ENCODE measurements at places on chromosomes 1 and 21.

- no peak for DNase-seq
Measured at GRCh38 chr1:109971559-109971958, 13.0 kb upstream of the AHCYL1 start.

- DNase-seq: no peak
Measured at GRCh38 chr1:193540511-193540910, 354.1 kb upstream of the B3GALT2 start.

DNA sequence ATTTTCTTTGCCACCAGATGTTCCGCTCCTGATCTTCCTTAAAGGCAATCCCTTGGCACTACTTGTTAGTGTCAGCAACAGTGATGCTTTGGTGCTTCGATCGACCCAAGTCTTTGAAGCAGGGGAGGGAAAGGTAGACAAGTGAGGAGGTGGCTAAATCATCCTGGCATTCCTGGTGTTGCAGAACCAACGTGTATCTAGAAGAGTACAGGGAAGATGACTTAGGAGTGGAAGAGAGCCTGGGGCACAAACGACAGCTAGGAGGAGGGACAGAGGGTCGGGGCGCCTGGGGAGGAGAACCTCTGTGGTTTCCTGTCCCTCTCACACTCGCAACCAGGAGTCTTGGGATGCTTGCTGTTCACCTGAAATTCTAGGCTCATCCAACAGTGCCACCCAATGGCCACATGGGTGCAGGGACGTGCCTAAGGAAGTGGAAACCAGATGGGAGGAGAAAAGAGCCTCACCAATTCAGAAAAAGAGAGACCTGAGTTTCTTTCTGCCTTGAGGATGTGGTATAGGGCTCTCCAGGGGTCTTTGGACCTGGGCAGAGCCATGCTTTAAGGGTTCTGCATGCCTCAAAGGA is 9.5 kb upstream of the KCNA2 start:
- peak; percentile 32 for DNase-seq

- DNase-seq: peak; percentile 39
Measured at GRCh38 chr21:38173276-38174035, 83.3 kb upstream of the KCNJ15 start.

- DNase-seq: no peak
Measured at GRCh38 chr1:43947874-43948437, 1.2 kb downstream of the IPO13 start.

GRCh38 chr1:115652236-115652788 is 10.5 kb downstream of the VANGL1 start:
- DNase-seq: no peak

DNA sequence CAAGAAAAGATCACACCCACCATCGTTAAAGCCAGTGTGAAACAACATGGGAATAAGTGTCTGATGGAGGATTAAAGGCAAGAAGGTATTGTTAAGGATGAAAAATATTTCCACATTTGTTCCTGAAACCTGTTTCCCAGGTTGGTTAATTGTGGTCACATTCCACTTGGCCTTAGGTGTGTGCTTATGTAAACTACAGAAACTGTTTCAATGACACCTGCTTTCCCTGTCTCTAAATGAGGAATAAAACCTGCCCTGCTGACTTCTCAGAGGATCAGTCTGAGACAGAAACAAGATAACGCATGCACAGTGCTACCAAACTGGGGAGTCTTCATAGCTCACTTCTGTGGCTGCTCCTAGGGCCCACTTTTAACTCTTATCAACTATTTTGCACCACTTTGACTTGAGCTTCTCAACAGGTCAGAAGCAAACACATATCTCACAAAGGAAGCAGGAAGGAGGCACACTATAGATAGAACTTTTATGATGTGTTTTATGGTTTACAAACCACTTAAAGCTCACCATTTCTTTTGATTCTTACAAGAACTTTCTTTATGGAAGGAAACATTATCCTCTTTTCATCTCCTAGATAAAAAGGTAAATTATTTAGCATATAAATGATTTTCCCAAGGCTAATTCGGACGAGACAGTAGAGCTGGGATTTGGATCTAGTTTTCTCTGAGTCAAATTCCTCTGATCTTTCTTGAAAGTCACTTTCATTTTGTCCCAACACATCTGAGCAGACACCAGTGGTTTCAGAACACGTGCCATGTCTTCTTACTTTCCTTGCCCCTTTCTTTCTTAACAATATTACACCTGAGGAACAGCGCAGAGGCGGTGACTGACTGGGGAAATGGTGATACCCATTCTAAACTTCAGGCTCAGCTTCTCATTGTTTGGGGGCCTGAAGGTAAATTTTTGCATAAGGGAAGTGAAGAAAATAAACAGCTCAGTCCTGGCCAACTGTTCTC is 33.4 kb downstream of the CYP2J2 start:
- DNase-seq: no peak

DNA sequence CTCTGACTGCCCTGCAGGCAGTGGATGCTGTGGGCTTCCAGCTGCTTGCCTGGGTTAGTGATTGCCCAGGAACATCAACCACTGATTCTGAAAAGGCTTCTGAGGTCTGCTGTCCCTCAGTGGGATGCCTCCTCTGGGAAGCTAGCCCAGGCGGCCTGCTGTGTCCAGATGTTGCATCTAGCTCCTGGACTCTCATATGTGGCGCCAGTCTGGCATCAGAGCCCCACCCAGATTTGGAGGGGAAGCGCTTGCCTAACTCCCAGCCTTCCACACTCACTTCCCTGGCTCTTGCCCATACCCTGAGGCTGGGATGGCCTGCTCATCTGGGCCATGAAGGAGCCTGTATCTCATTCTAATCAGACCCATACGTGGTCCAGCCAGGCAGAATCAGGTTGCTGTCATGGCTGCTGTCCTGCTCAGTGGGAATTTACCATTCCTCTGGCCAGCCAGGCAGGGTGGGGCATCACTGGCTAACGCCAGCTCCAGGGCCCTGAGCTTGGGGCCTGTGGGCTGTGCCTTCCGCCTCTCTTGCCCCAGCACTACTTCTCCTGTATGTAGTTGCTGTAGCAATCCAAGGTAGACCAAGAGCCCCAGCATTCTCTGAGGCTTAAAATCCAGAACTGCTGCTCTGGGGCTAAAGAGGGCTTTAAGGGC is 4.1 kb downstream of the CSF1 start:
- DNase-seq: no peak

- no peak for DNase-seq
Measured at GRCh38 chr1:25529518-25530185, 13.8 kb upstream of the LDLRAP1 start.

DNA sequence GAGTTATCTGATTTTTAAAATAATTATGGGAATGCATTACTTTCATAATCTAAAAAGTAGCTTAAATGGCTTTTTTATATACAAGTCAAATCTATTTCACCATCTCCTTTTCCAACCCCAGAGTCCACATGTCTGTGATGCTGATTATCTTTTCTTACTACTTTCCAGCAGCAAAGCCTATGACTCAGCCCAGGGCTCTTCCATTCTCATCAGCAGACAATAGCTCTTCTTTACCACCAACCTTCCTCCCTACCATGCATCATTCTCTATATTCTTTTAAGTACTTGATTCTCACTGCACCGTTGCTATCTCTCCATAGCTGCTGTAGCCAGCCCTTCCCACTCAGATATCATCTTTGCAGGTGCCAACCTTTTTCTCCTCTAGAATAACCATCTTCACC is 61.3 kb downstream of the OVGP1 start:
- no peak for DNase-seq

- DNase-seq: peak; percentile 88
Measured at GRCh38 chr1:206814716-206815341, 42.5 kb upstream of the IL10 start.

- DNase-seq: peak; percentile 38
Measured at GRCh38 chr1:187474336-187474735, 645.6 kb downstream of the PLA2G4A start.

DNA sequence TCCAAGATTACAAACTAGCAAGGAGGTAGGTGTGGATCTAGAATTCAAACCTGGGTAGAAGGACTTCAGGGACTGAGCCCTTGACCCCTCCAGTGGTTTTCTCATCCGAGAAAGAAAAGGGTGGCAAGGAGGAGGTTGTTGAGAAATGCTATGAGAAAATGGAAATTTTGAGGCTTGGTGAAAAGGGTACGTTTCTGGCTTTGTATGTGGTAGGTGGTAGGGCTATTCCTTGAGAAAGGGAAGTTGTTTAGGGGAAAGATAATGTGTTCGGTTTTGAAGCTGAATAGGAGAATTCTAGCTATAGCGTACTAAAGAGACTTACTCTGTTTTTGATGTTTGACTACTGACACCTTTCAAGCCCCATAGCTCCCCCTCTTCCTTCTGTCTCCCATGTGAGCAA is 133.8 kb downstream of the CNIH3 start:
- no peak for DNase-seq

- DNase-seq: peak; percentile 61
Measured at GRCh38 chr1:172976222-172977041, 74.3 kb downstream of the TNFSF18 start.

DNA sequence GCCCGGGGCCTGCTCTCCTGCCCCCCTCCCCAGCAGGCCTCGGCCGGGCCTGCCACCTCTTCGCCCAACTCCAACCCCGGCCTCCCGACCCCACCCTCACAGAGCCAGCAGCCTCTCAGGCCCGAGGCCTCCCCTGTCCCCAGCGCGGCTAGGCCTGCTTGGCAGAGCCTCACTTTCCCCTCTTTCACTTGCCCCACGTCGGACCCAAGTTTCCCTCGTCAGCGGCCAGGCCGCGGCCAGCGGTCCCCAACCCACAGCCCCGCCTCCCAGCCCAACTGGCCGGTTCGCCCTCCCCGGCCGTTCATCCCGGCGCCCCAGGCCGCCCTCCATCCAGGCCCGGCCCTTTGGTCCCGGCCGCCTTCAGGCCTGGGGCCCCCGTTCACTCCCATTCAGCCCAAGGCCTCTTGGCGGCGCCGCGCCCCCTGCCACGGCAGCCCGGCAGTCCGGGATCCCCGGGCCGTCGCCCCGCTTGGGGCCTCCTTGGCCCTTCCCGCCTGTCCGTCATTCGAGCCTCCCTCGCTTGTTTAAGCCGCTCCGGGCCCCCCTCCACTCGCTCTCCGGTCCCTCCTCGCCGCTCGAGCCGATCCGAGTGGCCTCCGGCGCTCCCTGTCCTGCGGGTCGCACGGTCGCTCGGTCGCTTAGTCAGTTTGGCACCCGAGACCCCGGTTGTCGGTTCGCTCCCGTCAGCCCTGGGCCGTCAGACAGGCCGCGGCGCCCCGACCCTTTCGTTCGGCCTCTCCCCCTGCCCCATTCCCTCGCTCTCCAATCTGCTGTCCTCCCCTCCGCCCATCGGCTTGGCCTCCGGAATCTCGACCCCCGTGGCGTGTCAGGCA is 1.4 kb downstream of the LRRC41 start:
- DNase-seq: peak; percentile 57

DNA sequence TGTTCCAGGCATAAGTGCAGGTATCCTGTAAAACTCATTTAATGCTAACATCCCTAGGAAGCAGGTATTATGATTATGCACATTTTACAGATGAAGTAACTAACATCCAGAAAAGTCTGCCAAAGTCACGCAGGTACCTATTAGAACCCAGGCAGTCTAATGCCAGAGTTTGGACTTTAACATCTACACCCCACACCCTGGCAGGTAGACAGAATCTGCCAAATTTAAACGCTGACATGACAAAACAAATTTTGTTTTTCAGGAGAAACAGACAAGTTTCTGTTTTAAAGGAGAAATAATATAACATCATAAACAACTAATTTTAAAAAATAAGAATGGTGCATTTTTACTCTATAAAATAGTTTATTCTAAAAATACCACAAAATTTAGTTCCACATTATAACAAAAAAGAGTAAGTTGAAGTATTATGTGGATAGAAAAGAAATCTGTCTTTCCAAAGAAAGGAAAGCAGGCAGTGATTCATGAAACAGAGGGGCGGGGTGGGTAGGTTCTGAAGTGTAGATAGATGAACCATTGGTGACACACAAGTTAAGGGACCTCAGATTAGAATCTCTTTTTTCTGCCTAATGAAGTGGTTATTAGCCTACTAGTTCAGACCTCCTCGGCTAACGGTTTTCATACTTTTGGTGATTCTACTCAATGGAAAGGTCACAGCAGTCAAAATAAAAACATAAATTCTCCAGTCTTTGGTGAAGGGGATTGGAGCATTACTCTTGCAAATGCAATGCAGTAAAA is 1.7 kb downstream of the ASPM start:
- DNase-seq: peak; percentile 41

DNA sequence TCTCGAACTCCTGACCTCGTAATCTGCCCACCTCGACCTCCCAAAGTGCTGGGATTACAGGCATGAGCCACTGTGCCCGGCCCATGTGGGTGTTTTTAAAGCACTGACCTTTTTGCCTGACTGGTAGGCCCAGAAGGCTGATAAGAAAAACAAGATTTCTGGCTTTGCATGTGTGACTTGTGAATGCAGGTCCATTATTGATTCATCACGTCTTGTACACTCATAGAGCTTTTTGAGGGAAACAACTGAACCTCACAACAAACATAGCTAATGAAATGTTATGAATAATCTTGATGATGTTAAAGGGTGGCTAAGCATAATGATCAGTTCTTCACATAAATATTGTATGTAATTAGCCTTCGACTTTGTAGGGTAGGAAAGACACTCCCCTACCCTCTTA is 140.9 kb upstream of the UBE2U start:
- DNase-seq: no peak

DNA sequence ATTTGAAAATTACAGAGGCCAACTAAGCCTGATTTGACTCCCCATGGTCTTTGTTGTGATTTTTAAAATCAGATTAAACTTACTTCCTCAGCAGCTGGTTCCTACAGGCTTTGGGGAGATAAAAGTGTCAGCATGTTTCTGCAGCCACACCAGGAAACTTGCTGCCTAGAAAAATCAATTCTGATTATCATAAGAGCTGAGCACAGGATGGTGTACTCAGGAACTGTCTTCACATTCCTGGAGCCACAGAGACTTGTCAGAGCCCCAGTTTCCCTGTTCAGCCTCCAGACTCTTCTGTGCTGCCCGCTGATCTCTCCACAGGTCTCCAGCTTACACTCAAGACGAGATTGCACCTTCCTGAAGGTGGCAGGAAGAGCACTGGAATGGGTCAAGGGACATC is 23.9 kb downstream of the RAB3B start:
- DNase-seq: no peak

DNA sequence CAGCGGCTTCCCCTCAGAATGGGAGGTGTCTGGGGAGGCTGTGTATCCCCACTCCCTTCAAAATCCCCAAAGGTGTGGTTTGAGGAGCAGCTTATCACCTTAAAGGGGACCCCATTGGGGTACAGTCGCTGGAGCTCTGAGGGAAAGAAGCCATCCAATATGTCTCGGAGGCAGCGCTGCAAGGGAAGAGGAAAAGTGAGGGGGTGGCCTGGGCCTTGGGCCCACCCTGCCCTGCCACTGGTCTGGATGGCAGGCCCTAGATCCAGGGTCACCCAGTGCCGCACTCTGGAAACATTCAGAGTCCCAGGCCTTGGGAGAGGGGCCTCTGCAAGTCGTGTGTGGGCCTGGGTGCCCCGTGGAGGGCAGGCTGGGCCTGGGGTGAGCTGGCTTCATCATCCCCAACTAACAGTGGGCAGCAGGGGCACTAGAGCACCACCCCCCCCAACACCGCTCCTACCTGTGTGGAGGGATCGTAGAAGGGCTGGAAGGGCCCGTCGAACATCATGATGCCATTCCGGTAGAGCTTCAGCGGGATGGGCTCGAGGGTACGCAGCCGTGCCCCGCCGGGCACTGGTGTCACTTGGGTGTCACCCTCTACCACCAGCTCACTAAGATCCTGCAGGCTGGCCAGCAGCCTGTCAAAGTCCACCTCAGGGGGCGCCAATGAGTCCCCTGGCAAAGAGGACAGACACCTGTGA is 5.6 kb downstream of the SH3BGRL3 start:
- DNase-seq: no peak
